ENCODE measurements at places on chromosomes 7 and 10.
A peak's percentile ranks its signal among the peaks of the same experiment; 100 is the strongest.

DNA sequence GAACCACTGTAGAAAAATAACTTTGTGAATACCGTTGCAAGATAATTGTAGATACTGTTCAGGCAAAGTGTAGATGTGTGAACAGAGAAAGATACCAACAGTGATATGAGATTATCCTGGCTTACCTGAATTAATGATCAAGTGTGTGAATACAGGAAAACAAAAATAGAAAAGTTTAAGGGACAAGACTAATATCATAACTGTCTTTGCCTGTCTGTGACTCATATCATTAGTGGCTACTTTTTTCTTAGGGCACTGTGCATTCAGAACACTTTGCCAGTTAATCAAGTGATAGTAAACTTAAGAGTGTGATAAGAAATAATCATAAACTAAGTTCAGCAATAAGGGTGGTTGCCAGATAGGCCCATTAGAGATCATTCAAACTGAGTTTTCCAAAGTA, 323.0 kb upstream of the LRGUK start:
- DNase-seq, result no peak

DNA sequence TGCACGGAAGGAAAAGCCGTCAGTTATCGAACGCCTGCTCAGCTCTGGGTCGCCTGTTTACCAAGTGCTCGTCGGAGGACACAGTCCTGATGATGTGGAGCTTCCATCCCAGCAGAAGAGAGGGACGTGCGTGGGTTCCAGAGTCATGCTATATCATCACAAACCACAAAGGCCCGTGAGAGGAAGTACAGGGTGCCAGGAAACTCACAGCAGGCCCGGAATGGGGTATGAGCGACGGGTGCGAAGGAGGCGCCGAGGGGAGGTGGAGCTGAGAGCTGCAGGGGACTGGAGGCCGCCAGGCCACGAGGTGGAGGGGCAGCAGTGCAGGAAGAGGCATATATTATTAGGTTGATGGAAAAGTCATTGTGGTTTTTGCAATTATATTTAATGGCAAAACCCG, 102.5 kb downstream of the ACTR3B start:
- DNase-seq, result no peak

GRCh38 chr7:25770235-25770634, 381.8 kb upstream of the NFE2L3 start:
- DNase-seq, result no peak

DNA sequence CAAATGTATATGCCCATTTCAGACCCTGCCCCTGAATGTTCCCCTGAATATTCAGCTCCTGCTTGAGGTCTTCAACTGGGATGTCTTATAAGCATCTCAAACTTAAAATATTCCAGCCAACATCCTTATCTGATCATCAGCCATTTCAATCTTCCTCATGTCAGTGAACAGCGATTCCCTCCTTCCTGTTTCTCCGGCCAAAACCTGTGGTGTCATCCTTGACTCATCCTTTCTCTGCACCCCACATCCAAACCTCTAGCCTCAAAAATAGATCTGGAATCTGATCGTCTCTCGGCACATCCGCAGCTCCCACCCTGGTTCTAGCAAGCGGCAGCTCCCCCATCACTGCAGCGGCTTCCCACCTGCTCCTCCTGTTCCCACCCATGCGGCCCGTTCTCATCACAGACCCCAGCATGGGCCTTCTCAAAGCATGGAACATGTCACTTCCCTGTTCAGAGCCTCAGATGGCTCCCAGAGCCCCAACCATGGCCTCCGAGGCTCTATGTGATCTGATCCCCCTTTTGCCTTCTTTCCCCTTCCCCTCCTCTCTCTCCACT, 165.7 kb downstream of the HECW1 start:
- DNase-seq, result no peak

DNA sequence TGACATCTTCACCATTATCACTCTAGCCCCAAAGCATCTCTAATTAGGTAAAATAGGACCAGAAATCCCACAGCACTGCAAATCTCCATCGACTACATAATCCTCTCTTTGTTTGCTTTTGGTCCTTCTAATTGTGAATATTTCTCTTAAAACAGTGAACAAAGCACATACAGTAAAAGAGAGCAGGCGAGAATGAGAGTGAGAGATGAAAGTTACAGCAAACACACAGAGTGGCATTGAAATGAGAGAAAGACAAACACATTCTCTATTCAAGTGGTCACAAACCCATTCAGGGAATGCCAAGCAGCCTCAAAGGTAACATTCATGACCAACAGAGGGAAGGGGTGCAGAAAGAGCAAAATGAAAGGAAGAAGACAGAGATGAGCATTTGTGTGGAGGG, 109.8 kb upstream of the PTN start:
- no peak for DNase-seq

DNA sequence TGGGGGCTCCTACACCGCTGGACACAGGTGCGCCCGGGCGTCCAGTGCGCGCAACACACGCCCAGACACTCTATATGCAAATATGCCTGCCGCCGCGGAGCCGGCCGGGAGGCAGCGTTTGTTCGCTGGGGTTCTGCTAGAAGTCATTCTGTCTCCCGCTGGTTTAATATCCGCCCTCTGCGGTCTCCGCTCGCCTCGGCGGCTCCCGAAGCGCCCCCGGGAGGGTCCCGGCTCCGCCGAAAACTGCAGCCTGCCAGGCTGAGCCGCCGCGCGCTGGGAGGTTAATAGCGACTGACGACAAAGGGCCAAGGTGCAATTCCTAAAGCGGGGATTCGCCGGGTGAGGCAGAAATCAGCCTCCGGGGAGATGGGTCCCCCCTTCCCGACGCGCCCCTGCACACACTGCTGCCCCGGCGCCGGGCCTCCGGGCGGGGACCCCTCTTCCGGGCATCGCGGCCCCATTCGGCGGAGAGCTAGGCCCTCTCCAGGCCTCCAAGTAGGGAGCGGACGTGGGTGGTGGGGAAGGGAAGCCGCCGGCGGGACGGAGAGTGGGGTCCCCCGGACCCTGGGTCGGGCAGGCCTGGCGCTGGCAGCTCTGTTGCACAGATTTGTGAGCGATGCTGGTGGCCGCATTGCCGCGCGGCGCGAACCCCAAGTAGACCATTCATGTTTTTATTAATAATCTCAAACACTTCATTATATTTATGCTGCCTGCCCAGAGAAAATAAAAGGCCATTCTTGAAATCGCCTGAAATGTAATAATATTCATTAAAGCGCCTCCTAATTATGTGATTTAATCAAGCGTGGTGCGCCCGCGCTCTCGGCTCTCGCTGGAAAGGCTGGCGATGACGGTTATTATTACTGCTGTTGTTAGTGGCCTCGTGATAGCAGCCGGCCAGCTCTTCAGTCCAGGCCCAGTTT, 9.1 kb downstream of the EN2 start:
- no peak for DNase-seq

DNA sequence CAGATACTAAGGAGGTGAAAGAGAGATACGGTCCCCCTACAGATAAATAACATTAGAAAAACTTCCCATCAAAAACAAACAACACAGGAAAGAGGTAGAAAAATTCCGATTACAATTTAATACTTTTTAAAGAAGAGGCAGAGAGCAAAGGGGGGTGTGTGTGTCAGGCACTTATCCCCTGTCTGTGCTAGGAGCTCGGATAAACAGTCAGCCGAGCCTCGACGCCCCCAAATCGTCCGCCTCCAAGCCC, 3.6 kb downstream of the PAX2 start:
- DNase-seq, result no peak

GRCh38 chr10:122774231-122774630, 71.4 kb downstream of the CUZD1 start:
- DNase-seq, result no peak

GRCh38 chr7:37491919-37492694, 43.4 kb upstream of the ELMO1 start:
- no peak for DNase-seq

- DNase-seq, result no peak
Observed at GRCh38 chr7:27546610-27547009, 116.1 kb downstream of the HIBADH start.

- no peak for DNase-seq
Observed at GRCh38 chr10:5940807-5941218, 36.5 kb downstream of the IL15RA start.

DNA sequence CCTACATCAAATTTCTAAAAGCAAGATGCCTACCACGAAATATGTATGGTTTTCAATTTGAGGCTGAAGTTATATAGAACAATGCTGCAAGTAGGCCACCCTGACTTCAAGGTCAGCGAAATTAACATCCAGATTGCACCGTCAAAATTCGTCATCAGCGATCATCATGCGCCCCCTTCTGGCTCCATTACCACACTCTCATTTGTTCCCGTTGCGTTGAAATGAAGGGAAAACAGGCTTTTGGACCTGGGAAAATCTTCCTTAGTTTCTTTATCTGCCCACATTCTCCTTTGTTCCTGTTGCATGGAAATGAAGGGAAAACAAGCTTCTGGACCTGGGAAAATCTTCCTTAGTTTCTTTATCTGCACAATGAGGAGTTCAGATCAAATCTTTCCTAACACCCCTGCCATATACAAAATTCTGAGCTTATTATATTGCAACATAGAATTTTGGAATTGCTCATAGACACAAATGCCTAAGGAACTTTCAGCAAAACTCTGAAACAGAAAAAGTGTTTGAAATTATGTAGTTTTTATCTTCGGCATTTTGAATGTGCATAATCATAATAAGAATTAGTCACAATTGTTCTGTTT, 98.2 kb upstream of the PRKCQ start:
- DNase-seq, result no peak

GRCh38 chr7:131225619-131226513, 101.8 kb upstream of the MKLN1 start:
- no peak for DNase-seq

GRCh38 chr7:141231018-141231792, 157.3 kb downstream of the TMEM178B start:
- peak; percentile 11 for DNase-seq

GRCh38 chr10:13894412-13895093, 307.8 kb downstream of the PRPF18 start:
- no peak for DNase-seq

- DNase-seq, result no peak
Observed at GRCh38 chr7:27992097-27992496, 188.5 kb downstream of the JAZF1 start.

DNA sequence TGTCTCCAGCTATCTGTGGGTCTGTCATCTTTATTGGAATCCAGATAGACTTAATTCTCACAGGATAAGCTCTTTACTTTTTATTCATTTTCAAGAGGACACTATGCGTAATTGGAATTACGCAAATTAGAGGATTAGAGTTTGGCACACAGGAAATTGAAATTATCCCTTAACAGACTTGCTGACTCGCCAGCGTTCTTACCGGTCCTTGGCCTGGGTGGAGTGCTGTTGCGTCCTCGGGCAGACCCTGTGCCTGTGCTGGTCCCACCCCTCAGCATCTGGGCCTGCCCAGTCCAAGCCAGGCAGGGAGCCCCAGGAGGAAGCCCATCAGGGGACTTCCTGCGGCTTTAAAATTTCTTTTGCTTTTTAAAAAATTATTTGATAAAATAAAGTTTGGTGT, 101.8 kb downstream of the MKI67 start:
- no peak for DNase-seq

DNA sequence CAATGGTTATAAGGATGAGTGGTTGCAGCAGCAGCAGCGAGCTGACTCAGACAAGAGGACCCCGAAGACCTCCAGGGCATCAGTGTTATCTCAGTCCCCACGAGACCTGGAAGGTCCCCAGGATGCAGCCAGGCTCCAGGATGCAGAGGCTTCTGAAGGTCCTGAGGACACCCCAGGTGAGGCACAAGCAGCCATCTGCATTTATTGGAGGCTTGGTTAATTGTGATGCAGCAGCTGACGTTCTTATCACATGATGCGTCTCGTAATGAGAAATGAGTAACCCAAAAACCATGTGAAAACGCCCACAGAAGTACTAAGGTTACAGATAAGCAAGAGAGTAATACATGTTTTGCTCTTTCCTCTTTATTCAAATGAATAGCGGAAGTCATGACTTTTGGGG, 17.4 kb downstream of the C7orf57 start:
- no peak for DNase-seq

- DNase-seq, result no peak
Observed at GRCh38 chr7:40436710-40437109, 301.9 kb downstream of the SUGCT start.

DNA sequence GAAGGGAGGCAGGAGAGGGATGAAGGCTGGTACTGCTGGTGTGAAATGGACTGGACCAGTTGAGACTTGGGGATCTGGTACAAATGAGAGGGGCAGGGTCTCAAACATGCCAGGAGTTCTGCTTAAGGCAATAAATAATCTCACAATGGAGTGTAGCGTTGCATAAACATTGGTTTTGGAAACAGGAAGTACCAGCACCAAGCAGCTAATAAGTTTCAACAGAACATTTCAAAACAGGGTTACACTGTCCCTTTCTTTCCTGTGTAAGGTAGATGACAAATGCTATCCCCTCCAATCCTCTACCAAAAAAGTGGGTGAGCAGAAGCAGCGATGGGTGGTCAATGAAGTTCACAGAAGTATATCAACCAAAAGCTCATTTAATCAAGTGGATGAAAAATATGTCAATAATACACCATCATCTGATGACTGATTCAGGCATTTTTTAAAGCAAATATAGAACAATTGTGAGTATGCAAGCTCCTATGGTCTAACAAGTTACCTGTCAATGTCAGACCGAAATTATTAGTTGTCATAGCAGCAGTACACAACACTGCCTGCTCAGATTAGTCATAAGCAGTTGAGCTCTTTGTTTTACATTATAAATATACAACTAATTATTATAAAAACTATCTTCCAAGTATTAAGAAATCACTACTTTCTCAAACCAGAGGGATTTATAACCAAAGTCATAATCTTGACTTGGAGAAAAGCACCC, 220.0 kb downstream of the FAM107B start:
- no peak for DNase-seq

- DNase-seq, result no peak
Observed at GRCh38 chr10:45386657-45387056, 12.6 kb downstream of the ALOX5 start.

DNA sequence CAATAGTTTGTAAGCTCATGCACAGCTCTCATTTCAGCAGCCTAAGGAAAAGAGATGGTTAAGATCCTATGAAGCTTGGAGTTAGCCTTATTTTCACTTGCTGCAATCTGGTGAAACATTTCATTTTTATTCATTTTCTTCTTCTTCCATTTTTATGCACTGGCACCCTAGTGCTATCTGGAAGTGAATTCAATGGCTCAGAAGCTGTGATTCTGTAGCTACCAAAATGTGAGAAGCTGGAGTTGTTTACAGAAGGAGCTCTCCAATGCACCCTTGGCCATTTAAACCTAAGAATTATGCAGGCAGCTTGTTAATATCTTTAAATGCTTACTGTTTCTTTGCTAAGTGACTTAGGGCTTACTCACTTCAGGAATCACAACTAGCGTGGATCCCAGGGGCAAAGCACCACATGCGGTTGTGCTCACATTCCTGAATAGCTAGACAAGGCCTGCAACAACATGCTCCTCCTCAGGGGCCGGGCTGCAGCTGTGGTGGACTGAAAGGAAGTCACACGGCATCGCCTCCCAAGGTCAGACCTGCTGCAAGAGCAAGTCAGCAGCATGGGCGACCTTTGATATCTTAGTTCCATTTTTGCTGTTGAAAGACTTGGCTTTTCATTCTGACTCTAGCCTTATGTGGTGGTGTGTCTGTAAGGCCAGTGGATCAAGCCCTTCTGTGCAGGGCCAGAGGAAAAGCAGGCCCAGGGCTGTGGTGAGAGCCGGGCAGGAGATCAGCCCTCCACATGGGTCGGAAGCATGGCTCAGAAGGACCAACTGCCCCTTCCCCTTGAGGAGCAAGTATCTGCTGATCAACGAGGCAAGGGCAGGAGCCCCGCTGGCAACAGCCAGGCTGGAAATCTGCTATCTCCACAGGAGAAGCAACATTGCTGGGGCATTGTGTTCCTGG, 91.9 kb upstream of the MBL2 start:
- DNase-seq, result no peak

- DNase-seq, result no peak
Observed at GRCh38 chr7:32762925-32763293, 128.7 kb downstream of the KBTBD2 start.

GRCh38 chr7:8149222-8149621, 112.7 kb downstream of the ICA1 start:
- DNase-seq, result no peak

Measured in NCI-H2081 treated with DMSO at 0.1 percent for 48 hours (cell line).